Activated CD4-positive, alpha-beta memory T cell treated with anti-CD3 and anti-CD28 coated beads, Interleukin-2, amount 10 ng/mL, durations not matched to agents 7 days and 5 days (primary cell): ENCODE measurements at places on chromosomes 16 and 17. TPM values are rescaled to one million over a fixed set of nuclear protein-coding genes. Genes with fewer than 3 reads are reported as not detected.

DNA sequence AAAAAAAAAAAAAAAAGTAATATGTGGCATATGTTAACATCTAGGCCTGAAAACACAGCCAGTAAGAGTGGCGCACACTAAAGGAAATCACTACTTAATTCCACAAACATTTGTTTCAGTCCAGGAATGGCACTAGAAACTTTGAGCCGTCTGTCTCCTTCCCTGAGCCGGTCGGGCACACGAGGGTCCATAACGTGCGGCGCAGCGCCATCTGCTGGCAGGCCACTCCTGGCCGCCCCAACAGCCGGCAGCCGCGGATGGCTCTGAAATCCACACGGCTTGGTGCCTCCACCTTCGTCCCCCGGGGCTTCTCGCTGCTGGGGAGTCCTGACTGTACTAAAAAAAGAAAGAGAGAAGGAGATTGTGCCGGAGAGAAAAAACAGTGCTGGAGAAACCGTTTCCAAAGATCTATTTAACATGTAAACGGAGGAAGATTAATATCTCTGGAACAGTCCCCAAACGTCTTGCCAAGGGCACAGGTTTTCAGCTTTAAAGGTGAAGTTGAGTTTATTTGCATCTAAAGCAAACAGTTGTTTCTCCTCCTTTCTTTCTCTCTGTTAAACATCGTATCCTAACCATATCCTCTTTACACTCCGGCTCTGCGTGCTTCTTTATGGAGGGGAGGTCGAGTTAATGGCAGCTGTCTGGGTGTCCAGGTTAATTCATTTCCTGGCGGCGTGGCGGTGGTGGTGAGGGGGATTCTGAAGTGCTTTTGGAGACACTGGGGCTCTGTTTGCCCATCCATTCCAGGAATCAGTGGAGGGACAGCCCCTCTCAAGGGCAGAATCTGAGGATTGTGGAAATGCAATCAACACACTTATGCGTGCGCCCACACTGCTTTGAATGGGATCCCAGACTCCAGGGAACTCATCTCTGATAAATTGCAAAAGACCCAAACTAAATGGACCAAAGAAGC, 611.3 kb upstream of the SALL1 start:
- peak; percentile 50 for DNase-seq
- no peaks in the 10 kb centered on the region for H3K4me1 ChIP-seq
- no peaks in the 10 kb centered on the region for H3K36me3 ChIP-seq
- no peak overlapping the region for H3K4me3 ChIP-seq
- peaks cover 3% of the 10 kb centered on the region for H3K27me3 ChIP-seq

DNA sequence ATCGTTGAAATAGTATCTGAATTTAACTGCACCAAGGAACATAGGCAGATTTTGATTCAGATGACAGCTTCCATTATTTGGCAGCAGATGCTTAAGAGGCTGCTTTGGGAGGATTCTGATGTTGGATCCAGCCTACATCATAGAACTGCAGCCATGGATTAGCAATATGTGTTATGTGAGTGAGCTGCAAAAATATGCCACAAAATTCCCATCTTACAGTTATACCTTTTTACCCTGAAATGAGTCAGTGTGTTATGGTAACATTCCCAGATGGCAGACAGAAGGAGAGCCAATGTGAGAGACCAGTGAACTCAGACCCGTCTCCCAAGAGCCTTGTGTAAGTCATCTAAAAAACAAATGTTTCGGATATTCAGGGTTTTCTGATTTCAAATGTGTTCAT, 206.1 kb downstream of the CDH13 start:
- no peak overlapping the region for H3K27ac ChIP-seq
- H3K36me3 ChIP-seq, result no peaks in the 10 kb centered on the region
- no peak for DNase-seq
- no peaks in the 10 kb centered on the region for H3K27me3 ChIP-seq

Gene TOX3
- total RNA-seq, result not detected

Gene FBXW10
- total RNA-seq, result not detected

Gene RAB40C
- total RNA-seq, result 14.2 TPM

Gene ASGR1
- 0.73 TPM for total RNA-seq
